Stimulated activated CD8-positive, alpha-beta memory T cell treated with anti-CD3 and anti-CD28 coated beads, Interleukin-2, amount 100 ng/mL, for 48 hours (primary cell): ENCODE measurements at places on chromosomes 2 and 18.

DNA sequence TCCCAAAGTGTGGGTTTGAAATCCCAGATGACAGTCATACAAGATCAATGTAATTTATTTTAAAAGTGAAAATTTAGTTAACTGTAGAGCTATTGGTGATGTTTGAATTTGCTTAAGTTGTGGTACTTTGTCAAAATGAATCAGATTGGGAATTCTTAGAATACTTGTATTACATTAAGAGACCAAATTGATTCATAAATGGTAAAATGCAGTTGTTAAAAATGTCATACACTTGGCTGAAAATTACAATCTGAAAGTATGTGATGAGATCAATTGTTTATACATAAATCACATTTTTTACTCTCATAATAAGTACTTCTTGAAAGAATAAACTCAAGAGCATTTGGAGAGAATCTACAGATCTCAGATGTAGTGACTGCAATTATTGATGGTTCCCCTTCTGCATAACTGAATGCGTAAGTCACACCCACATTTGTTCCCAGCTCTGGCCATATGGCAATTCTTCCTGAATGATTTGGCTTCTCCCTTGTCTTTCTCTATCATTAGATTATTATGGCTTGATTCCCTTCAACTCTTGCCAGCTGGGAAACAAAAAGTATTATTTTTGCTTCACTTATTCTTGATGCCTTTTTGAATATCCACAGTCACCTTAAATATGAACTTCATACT, 558.5 kb downstream of the CPS1 start:
- no peak for DNase-seq

- no peak for DNase-seq
Measured at GRCh38 chr18:37435150-37435867, 130.3 kb downstream of the CELF4 start.

DNA sequence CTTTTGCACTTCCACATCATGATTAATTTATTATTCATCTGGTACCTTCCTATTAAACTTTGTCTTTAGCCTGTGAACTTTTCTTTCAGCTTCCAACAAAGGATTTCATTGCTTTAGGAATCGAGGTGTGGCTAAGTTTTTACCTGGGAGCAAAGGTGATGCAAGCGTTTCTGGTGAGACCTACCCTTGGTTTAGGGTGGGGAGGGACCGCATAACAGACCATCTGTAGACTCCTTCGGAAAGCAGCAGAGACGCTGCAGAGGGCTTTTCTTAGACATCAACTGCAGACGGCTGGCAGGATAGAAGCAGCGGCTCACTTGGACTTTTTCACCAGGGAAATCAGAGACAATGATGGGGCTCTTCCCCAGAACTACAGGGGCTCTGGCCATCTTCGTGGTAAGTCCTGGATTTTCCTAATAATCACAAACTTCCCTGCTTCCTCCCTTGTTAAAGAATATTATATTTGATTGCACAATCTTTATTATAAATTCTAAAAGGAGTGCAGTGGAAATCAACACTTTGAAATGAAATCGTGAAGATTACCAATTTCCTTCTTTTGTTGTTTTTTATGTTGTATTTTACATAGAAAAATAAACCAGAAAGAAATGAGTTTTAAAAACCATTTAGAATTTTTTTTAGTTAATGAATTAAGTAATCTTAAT, at the start of gene DSG3:
Gene DSG3, plus strand, starts transcription at position 212 of the 662 bp plus-strand sequence. Its CDS starts 137 bp downstream, at position 349.
- no peak for DNase-seq

GRCh38 chr2:46135228-46135855, 161.9 kb upstream of the EPAS1 start:
- no peak for DNase-seq

DNA sequence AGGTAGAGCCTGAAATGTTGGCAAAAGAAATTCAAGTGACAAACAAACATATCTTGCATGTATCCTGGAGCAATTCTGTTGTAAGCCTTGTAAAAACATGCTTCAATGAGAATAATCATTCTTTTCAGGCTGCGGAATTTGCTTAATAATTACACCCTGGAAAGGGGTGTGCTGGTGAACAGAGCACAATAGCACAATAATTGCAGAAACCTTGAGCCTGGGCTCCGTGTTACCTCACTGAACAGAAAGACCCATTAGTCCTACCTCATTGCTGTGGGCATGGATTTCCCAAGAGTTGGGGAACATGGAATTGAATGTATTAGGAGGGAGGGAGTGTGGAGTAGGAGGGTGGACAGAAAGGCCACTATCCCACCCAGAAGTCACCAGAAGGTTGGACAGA, 168.0 kb upstream of the ALKAL2 start:
- DNase-seq: no peak

GRCh38 chr2:218405746-218406208, 6.1 kb downstream of the CTDSP1 start:
- no peak for DNase-seq

- no peak for DNase-seq
Measured at GRCh38 chr2:163604941-163605555, 130.8 kb downstream of the FIGN start.
